Activated naive CD4-positive, alpha-beta T cell treated with anti-CD3 and anti-CD28 coated beads for 36 hours (primary cell): ENCODE measurements at places on chromosomes 1 and 21. TPM values are rescaled to one million over a fixed set of nuclear protein-coding genes. Genes with fewer than 3 reads are reported as not detected.
A peak's percentile ranks its signal among the peaks of the same experiment; 100 is the strongest.

Gene IGFN1
- not detected for total RNA-seq

Gene TMEM125
- 0.21 TPM for total RNA-seq

- H3K27ac ChIP-seq, result no peak overlapping the region
- H3K36me3 ChIP-seq, result no peaks in the 10 kb centered on the region
- H3K4me3 ChIP-seq, result no peak overlapping the region
- peaks cover 6% of the 10 kb centered on the region for H3K4me1 ChIP-seq
- peak; percentile 11 for DNase-seq
These were observed 16.8 kb downstream of the TNFSF4 start for GRCh38 chr1:173190101-173190936.

DNA sequence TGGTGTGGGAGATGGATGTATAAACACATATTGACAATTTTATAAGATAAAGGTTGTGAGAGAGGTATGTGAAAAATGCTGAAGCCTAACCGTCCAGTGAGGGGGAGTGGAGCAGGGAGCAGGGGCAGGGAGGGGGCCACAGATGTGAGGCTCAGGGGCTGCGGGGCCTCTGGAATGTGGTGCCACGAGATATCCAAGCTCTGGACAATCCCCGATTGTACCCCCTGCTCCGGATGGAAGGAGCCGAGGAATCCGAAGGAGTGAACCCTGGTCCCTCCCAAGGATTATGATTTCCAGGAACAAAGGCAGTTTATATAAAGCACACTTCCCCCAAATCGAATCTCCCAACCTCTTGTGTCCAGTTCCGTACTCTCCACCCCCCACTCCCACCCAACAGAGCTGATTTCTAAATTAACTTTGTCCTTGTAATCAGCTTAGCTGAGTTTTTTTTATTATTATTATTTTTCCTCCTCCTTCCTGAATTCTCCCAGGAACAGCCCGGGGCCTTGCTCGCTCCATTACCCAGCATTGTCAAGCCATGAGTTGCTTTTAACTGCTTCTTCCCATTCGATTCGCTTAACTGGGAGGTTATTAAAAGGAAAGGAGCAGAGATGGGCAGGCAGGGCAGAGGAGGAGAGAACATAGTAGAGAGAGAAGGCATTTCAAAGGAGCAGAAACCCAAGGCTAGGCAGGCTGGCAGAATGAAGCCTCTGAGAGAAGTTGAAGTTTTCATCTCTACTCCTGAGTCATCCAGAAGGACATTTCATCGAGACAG, 9.4 kb downstream of the KIRREL1 start:
- peaks cover 8% of the 10 kb centered on the region for H3K27me3 ChIP-seq
- H3K36me3 ChIP-seq, result no peaks in the 10 kb centered on the region
- no peaks in the 10 kb centered on the region for H3K4me1 ChIP-seq
- H3K4me3 ChIP-seq, result no peak overlapping the region
- no peak overlapping the region for H3K27ac ChIP-seq

DNA sequence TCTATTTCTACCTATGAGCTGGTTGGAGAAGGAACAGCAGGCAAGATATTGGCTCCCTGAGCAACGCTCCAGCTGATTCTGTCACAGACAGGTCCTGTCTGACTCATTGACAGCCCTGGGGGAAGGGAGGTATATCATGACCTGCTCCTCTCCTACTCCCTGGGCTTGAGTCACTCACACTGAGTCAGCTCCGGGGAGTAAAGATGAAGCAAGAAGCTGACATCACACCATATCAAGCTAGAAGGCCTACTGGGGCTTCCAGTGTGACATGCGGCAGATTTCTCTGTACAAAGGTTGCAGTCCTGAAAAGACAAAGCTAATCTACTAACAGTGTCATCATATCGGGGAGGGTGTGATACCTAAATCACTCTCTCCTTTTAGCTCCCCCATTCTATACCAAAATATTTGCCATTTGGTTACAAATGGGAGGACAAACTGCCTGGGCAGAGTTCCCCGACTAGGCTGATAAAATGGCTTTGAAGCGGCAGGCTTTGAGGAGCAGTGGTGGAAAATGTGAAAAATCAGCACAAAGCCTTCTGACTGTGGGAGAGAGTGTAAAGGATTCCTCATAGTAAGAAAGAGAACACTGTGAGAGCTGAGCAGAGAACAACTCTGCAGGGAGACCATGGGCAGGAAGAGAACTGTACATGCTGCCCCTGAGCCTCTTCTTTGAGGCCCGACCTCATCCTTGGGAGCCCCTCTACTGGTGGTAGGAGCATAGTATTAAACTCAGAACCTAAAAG, 15.5 kb downstream of the PI4KB start:
- no peaks in the 10 kb centered on the region for H3K27me3 ChIP-seq
- peaks cover 15% of the 10 kb centered on the region for H3K36me3 ChIP-seq
- H3K4me3 ChIP-seq, result no peak overlapping the region
- H3K27ac ChIP-seq, result peak overlapping the region; percentile 92
- peaks cover 37% of the 10 kb centered on the region for H3K4me1 ChIP-seq
- peak; percentile 94 for DNase-seq
